ENCODE measurements at places on chromosomes 4 and X.

- no peak for DNase-seq
Measured at GRCh38 chrX:154365052-154365600, 9.3 kb downstream of the FLNA start.

GRCh38 chr4:8192748-8193738 lies 6.0 kb upstream of the SH3TC1 start:
- DNase-seq = peak; percentile 30

DNA sequence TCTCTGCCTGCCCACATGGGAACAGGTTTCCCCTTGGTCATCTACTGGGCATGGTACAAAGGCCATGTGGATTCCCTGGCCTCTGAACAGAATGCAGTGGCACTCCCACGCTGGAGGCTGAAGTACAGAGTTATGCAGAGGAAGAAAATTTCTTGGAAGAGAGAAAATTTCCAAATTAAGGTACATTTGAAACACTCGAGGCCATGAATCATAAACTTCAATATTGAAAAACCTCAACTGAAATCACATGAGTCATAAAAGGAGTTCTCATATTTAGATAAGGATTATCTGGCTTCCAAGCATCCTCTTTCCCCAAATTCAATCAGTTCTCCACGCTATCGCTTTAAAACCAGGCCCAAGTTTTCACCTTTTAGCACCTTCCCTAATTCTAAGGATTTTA lies 28.1 kb upstream of the TXK start:
- DNase-seq = no peak

GRCh38 chrX:146887020-146887419 lies 72.5 kb upstream of the CXorf51A start:
- no peak for DNase-seq
